ENCODE measurements at places on chromosomes 2 and 18.

- DNase-seq: no peak
These were observed 20.2 kb downstream of the CACNB4 start for GRCh38 chr2:152078662-152079061.

DNA sequence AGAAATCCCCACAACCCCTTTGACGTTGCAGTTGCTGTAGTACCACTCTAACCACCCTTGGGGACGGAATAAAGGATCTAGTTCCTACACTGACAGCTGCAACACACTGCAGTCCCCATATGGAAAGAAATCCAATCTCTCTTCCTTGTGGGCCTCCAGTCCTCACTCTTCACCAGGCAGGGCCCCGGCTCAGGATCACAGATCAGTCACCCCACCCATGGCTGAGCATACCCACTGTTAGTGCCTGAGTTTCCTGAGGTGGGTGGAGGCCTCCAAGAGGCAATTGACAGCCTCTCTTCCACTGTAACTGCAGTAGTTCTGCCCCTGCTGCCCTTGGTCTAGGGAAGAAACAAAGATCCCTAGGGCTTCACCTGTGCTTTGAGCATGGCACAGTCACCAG, 670.0 kb upstream of the CDH2 start:
- no peak for DNase-seq

DNA sequence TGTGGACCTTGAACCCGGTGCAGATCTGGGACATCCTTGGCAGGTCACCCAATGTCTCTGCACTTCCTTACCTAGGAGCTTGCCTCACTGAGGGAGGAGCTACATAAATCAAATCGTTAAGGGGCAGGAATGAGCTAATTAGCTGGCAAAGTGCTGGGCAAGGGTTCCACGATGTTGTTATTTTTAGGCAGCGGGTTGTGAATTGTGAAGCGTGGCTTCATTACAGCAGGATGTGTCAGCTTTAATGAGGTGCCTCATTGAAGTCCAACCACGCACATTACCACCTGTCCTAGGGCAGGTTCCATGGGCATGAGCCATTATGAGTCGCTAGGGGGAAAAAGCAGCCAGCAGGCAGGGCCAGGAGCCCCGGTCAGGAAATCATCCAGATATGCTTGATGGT, 127.0 kb upstream of the AGAP1 start:
- no peak for DNase-seq

DNA sequence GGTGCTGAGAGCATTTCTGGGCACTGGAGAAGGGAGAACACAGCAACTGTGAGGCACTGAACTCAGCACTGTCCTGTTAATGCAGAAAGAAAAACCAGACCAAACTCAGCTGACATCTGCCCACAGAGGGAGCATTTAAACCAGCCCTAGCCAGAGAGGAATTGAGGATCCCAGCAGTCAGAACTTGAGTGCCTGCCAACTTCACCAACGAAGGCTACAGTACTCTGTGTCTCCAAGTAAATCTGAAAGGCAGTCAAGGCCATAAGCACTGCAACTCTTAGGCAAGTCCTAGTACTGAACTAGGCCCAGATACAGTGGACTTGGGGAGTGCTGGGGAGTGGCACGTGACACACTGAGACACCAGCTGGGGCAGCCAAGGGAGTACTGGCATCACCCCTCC, 176.2 kb upstream of the ZC3H15 start:
- DNase-seq: no peak

DNA sequence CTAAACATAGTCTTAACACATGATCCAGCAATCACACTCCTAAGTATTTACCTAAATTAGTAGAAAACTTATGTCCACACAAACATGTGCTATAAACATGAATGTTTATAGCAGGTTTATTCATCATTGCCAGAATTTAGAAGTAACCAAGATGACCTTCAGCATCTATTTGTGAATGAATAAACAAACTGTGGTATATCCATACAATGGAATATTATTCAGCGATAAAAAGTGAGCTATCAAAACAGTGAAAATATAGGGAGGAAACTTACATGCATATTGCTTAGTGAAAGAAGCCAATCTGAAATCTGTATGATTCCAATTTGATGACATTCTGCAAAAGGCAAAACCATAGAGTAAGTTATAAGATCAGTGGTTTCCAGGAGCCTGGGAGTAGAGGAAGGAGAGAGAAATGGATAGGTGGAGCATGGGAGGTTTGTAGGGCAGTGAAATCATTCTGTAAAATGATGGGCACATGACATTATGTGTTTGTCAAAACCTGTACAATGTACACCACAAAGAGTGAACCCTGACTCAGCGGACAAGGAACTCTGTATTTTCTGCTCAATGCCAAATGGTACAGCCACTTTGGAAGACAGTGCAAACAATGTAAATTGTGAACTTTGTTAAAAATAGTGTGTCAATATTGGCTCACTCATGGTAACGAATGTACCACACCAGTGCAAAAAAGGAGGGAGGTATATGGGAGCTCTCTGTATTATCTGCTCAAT, 61.9 kb upstream of the IGFBP2 start:
- no peak for DNase-seq

DNA sequence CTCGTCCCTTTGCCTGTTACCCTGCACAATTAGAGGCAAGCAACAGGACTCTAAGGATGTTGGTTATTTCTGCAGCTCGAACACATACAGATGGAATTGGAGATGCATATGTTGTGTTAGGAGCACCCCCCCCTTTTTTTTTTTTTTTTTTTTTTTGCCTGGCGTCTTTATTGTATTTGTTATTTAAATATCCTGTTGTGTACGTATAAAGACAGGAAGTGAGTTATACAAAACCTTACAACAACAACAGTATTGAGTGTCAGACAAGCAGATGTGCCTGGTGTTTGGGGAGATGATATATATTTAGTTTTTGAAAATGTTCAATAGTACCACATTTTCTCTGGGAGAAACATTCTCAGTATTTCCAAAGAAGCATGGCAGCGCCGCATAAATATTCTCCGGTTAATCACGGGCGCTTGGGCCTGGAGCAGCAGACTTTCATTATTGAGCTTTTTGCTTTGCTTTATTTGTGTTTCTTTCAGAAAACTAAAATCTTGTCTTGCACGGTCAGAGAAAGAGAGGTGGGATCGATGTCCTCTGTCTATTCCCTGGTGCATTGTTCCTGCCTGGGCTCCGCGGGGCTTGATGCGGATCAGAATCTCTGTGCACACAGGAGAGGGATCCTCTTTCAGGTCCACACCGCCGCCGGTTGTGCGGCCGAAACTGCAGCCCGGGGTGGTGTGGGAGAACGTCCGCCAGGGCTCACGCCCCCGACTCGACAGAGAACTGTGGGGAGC, 23.2 kb upstream of the ZNF516 start:
- DNase-seq: no peak

- no peak for DNase-seq
These were observed 110.1 kb upstream of the SULT1C3 start for GRCh38 chr2:108129636-108130035.

- DNase-seq: no peak
These were observed 6.2 kb upstream of the MCM6 start for GRCh38 chr2:135882415-135882814.

GRCh38 chr2:68371138-68371537, 6.1 kb downstream of the PLEK start:
- no peak for DNase-seq

GRCh38 chr2:6780765-6781274, 84.9 kb downstream of the CMPK2 start:
- DNase-seq: no peak

DNA sequence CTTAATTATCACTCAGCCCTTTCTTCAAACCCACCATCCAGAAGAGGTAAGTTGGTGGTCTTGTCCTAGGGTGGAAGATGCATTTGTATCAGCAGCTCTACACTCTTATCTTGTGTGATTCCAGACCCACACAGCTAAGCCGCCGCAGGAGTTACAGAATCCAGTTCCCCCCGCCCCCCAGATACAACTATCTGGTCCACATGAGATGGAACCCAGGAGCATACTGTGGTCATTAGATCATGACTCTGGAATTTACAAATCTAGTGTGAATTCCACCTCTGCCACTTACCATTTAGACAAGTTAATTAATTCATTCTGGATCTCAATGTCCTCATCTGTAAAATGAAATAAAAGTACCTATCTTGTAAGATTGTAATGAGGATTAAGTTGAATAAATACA, 486.4 kb downstream of the BCL11A start:
- no peak for DNase-seq

DNA sequence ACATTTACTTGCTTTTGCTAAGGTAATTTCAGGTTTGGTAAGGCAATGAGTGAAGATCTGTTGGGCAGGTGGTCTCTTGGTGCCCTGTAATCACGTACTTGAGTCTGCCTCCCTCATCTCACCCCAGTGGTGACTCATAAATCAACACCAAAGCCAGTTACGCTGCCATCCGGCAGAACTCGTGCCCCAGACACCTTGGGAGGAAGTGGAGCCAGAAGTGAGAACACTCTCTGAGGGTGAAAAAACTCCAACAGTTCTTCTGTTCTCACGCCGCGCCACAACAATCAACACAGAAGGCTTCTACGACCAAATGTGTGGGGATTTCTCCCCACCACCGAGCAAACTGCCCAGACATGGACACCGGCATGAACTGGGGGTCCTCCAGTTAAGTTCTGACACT, 206.2 kb downstream of the ARL4C start:
- no peak for DNase-seq

GRCh38 chr2:167820488-167820887, 426.9 kb downstream of the STK39 start:
- no peak for DNase-seq

DNA sequence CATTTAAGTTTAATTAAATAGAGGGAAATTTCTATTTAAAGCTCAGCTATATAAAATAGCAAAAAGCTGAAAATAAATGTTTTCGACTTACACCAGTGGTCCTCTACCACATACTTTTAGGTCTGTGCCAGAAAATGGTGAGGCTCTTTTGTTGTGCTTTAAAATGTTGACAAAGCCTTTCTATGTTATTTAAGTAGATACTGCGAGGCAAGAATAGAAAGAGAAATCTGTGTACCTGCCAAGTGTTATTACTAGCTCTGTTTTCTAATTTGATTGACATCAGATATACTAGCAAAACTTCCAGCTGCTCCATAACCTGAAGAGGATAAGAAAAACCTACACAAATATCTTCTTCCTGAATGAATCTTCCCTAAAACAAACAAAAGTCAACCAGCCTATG, 53.6 kb downstream of the LPIN2 start:
- no peak for DNase-seq

GRCh38 chr18:48460929-48461583, 51.9 kb upstream of the ZBTB7C start:
- DNase-seq: no peak

DNA sequence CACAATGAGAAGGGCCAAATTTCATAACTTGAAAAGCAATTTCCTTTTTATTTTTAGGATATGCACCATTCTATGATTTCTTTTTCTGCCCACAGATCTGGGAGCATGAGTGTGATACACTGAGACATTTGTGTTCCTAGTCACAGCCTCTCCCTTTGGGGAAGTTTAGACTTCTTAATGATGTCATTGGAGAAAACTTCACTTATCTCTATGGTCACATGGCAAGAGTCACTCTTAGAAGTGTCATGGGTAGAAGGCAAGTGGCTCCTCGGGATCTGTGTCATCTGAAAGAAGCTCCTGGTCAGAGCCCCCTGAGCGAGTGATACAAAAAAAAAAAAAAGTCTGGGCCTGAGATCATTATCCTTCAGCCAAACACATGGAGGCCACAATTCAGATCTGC, 62.5 kb upstream of the LGALSL start:
- DNase-seq: no peak

GRCh38 chr2:75079575-75079974, 119.7 kb downstream of the TACR1 start:
- no peak for DNase-seq

DNA sequence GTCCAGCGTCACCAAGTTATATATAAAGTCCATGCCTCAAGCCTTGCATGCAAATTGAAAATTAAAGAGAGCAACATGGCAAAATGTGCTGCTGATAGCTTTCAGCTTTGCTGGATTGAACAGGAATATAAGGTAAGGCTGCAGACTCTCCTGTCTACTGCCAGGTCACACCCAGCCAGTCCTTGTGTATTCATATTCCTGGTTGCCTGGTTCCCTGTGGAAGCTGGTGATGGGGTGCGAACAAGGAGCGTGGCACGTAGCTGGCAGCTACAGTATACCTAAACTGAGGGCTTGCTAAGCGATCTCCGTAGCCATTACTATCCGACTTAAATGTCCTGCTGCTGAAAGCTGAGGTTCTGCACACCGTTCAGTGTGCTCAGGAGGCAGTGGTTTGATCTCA, 50.1 kb upstream of the NOSTRIN start:
- DNase-seq: no peak

- DNase-seq: no peak
These were observed 91.5 kb downstream of the ARHGEF33 start for GRCh38 chr2:38981003-38981669.

GRCh38 chr18:52340406-52341102, 557 bp downstream of the DCC start:
- DNase-seq: no peak

DNA sequence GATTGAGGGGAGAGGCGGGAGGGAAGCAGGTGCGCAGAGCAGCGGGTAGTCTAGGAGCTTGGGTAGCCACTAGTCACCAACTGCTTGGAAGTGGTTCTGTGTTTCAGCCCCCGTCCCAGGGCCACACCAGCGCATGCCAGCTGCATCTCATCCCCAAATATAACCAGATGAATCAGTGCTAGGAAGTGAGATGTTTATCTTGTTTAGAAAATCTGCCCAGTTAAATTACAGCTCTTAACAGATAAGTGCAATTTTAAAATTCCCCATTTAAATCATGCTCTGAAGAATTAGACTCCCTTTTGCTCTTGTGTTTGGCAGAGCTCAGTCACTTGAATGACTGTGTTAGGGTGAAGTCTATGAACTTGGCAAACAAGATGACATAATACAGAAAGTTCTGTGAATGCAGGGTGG, 193.8 kb downstream of the SEPTIN10 start:
- DNase-seq: peak; percentile 13

DNA sequence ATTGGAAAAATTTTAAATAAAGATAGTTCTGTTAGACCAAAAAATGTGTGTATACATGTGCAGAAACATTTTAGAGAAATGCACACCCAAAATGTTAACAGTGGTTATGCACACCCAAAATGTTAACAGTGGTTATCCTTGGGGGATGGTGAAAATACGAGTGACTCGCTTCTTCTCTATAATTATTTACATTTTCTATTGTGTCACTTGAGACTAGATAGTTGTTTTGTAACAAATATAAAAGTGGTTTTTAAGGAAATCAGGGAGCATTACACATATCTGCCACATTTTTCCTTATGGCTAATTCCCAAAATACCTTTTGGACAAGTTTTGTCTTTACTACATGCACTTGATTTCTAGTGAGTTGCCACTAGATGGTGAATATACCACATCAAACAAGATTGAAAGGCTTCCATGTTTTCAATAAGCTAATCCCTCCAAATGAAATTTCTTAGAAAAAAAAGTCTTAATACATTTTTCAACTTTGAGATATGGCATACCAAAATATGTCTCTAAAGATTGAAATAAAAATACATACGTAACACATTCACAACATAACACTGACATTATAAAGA, 9.0 kb upstream of the HIBCH start:
- DNase-seq: no peak
